ENCODE measurements at places on chromosomes 4 and X.

GRCh38 chr4:52628543-52628942 lies 30.6 kb downstream of the USP46 start:
- no peak for DNase-seq

DNA sequence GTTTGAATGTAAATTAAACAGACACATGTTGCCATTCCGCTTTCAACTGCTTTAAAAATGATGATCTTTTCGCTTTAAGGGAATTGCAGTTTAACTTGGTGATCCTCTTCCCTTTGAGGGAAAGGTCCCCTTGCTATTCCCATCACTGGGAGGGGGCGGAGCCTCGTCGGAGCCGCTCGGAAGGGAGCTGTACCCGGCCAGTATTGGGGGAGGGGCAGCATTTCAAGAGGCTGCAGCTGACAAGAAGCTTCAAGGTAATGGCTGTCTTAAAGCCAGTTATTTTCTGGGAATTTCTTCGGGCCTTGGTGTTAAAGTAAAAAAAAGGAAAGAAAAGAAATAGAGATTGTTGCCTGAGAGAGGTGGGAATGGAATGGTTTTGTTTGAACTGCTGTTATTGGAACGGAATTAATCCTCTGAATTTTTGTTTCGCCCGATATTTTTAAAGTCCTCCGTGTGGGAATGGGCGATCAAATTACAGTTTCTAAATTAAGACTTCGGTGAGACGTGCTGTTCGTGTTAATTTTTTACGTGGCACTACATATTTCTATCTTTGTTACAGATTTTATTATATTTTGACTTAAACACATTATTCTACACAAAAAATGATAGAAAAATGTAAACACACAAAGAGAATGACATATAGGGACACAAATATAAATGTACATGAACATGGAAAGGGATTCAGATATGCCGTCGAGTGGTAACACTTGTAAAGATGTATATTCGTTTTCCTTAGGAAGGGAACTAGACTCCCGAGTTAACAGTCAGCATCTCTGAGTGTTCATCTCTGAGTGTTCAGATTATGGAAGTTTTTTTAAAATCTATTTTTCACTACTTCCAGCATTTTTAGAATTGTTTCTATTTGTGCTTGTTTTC lies 9.2 kb downstream of the PWWP3B start:
- no peak for DNase-seq

- no peak for DNase-seq
These were observed 16.1 kb downstream of the HADH start for GRCh38 chr4:108005807-108006206.

DNA sequence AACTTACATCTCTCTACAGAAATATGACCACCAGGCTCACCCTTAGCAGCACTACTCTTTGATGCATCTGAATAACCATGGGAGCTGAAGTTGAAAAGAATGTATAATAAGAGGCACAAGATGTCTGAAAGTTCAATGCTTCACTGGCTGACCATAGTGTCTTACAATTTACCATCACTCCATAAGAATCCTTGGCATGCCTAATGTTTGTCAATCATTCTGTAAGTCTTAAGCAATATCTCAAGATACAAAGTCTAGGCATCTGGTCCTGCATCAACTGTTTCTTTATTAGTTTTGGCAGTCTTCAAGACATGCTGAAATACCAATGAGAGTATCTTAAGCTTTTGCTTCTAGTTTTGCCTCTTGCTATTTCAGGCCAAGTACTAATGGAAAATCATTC lies 755.5 kb downstream of the STIM2 start:
- no peak for DNase-seq

GRCh38 chr4:176611381-176611780 lies 181.3 kb downstream of the VEGFC start:
- DNase-seq, result no peak
